Astrocyte of the spinal cord (primary cell): ENCODE measurements at places on chromosomes 4 and X.

GRCh38 chrX:28850955-28851354, 263.7 kb downstream of the IL1RAPL1 start:
- DNase-seq: no peak

GRCh38 chr4:139666735-139667281, 1.2 kb downstream of the MGST2 start:
- DNase-seq: peak; percentile 71

DNA sequence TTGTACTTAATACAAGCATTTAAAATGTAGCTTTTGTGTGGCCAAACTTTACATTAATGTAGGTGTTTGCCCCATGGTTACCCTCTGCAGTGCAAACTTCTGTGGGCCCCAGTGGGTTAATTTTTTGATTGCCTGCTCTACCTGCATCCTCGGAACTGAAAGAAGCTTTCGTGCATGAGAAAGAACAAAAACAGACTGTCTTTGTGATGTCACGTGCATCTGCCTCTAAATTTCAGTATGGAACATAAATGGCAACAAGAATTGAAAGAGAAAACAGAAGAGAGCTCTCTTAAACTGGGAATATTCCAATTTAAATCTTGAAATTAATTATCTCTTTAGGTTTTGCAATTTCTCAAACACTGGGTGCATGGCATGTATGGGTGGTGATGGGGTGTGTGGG, 182.4 kb upstream of the LCORL start:
- DNase-seq: no peak

DNA sequence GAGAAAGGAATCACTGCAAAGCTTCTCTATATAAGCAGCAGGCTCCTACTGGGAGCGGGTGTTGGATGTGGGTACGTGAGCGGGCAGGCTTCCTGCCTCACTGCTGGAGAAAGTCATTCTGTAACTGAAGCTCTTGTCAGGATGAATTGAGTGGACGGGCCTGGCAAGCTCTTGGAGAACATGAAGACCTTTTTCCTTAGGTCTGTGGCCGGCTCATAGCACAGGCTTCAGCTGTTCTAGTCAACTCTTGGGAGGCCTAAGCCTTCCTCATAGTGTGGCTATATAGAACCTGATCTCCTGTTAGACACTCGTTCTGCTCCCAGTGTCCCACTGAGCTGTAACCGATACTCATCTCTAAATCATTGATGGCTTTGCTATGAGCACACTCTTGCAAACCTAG, 108.2 kb upstream of the GPC4 start:
- no peak for DNase-seq

DNA sequence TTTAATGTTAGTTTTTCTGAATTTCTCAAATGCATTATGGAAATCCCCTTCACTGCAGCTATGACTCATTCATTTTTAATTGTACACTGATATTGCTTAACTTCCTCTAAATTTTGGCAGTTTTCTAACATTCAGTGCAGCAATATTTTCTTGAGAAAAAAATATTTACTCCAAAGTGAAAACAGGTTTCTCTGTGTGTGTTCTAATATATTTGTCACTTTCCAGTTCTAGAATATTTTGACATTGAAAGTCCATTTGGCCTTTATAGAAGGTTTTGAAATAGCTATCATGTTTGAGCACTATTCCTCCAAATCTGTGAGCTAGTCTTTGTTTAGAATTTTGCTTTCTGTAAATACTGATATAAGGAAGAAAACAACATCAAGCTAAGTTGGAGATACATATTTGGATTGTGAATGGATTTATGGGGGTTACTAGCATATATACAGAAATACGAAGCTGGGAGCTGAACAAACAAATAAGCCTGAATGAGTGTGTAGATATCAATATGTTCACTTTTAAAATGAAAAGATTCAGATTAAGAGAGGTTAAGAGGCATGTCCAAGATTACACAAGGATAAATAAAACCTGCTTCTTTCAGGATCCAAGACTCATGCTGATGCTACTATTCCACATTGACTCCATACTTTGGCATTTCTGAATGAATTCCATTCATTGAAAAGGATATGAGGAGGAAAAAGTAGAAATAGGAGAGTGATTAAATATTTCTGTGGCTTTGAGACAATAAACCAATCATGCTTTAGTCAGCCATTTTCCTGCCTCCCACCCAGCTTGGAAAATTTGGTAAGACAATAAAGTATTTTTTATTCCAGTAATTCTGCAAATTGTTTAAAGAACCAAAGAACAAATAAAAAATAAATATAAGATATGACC, 57.3 kb upstream of the SLIT2 start:
- peak; percentile 75 for DNase-seq

DNA sequence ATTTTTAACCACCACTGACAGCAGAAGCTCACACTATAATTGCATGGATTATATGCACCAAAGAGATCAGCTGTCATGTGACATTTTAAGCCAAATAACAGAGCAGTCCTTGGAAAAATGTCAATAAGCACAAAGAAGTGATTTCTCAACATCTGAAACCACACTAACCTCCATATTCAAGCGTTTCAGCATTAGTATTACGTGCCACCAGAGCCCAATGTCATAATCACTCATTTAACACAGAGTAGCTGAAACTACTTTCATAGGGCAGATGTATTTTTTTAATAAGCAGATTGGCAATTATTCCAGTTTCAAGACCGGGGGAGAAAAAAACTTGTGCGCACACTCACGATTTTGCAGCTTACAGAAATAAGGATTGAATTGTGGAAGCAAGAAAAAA, 76.6 kb downstream of the SH3KBP1 start:
- DNase-seq: no peak

DNA sequence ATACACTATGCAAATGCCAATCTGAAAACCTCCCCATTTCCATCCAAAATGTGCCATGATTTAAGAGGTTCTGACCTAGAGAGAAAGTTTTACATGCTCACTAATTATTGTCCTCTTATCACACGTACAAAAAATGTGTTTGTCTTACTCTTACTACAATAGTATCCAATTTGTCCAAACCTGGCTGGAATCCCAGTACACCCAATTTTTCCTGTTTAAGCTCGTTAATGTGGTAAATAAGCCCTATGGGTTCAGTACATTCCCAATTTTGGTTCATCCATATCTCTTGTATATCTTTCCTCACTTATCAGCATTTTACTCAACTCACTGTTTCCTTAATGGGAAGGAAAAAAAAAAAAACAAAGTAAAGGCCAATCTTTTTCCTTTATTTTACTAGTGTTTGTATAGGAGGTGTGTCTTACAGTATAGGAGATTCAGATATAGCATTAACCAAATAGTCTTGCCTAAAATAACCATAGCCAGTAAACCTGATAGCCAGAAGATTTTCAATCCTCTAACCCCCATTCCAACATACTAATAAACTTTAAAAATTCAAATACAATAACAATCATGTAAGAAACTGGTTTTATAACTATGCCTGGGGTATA, 109.8 kb downstream of the PARM1 start:
- no peak for DNase-seq

GRCh38 chr4:80566203-80566872, 230.8 kb downstream of the CFAP299 start:
- no peak for DNase-seq

GRCh38 chr4:188002323-188002722, 6.8 kb downstream of the ZFP42 start:
- DNase-seq: no peak

DNA sequence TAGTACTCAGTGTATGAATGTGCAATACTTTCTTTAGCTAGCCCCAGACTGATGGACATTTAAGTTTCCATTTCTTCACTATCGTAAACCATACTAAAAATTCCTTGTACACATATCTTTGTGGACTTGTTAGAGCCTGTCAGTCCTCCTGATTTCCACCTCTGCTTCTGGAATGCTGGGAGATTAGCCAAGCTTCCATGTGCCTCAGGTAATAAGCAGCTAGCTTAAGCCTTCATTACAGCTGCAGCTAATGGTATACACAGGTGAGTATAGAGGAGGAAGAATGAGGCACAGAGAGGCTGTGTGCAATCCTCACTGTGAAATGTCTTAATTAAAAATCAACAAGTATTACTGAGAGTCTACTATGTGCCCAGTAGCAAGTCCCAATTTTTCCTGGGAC, 9.8 kb downstream of the SMIM9 start:
- DNase-seq: no peak

GRCh38 chr4:8860096-8860891, 11.3 kb downstream of the HMX1 start:
- DNase-seq: no peak

DNA sequence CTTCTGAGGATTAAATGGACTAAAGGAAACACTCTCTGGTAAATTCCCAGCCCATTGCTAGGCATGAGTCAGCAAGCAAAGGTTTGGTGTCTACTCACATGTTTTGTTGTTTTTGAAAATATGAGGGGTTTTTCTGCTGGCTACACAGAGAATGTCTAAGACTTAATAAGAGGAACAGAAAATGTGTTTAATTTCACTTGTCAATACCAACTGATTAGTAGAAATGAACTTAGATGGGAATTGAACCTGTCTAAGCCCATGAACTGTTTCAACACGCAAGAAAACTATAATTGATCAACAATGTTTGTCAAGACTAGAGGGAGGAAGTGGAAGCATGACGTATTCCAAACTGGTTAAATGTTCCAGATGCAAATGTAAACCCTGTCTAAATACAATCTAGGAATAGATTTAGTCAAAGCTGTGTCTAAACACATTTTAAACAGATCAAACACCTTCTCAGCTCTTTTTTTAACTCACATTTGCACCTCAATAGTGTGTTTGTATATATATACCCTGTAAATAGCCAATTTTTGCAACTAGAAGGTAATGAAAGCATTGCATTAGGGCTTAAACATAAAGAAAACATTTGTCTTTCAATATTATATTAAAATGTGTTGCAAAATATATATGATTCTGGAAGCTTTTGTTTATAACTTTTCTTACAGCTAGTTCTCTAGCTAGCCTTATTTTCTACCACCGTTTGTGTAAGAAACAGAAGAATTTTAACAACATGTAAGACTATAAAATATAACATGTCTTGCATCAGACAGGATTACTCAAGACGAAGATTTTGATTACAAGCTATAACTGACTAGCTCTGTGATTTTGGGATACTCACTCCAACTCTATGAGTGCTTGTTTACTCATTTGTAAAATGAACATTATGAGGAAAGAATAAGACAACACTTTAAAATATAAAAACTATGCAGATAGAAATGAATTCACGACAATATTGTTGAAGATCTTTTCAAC, 607.8 kb downstream of the FSTL5 start:
- DNase-seq: peak; percentile 82
